ENCODE measurements at places on chromosomes 6 and 20.

DNA sequence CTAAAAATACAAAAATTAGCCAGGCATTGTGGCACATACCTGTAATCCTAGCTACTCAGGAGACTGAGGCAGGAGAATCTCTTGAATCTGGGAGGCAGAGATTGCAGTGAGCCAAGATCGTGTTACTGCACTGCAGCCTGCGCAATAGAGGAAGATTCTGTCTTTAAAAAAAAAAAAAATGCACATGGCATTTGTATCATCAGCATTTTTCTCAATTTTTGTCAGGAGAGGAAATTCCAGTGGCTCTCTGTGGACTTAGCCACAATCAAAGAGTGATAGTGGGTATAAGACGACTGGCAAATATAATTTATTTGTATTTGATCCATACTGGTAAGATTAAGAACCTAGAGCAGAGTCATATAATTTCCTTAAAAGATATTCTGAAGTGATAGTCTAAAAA is 28.6 kb downstream of the DEFB114 start:
- DNase-seq: no peak

DNA sequence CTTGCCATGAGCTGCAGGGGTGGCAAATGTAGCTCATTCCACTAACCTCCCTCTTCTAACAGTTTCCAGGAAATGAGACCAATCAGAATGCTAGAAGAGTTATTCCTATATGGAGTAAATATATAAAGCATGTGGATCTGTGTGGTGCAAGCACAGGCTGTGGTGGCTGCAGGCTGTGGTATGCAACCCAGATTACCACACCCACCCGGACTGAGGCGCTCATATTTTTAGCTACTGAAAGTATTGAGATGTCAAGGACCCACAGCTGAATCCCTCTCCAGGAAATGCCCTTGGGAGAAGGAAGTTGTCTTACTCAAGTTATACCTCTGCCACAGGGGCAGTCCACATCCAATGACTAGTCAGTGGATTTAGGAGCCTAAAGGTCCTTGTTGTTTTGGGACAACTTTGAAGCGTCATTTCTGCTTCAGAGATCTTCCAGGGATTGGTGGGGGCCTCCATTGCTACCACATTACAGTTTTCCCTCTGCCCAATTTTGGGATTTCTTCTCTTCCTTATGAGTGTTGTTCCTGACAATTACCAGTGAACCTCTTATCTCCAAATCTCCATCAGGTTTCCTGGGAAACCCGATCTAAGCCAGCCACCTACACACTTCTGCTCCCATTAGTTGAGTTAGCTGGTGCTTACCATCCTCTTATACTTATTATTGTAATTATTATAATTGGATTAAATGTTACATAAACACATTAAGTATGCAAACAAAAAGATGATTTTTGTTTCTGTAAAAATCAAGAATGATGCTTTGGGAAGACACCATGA is 12.1 kb upstream of the REPS1 start:
- DNase-seq: no peak

DNA sequence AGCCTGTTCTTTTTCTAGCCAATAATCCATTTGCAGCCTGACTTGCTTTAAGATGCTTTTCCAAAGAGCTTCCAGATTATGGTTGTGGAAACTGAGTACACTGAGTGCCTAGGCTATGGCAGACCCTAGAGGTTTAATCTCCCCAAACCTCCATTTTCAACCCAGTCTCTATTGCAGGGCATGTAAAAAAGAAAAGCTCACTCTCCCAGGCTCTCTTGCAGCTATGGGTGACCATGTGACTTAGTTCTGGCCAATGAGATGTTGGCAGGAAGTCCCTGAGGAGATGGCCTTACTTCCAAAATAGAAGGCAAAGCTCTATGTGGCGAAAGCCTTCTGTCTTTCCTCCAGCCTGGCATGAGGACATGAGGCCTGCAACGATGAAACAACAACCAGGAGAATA is 3.8 kb downstream of the PDRG1 start:
- DNase-seq: no peak

- DNase-seq: no peak
These were observed 361.9 kb downstream of the BCKDHB start for GRCh38 chr6:80468398-80468797.

GRCh38 chr6:125038925-125039324 is 76.7 kb downstream of the RNF217 start:
- DNase-seq: no peak

DNA sequence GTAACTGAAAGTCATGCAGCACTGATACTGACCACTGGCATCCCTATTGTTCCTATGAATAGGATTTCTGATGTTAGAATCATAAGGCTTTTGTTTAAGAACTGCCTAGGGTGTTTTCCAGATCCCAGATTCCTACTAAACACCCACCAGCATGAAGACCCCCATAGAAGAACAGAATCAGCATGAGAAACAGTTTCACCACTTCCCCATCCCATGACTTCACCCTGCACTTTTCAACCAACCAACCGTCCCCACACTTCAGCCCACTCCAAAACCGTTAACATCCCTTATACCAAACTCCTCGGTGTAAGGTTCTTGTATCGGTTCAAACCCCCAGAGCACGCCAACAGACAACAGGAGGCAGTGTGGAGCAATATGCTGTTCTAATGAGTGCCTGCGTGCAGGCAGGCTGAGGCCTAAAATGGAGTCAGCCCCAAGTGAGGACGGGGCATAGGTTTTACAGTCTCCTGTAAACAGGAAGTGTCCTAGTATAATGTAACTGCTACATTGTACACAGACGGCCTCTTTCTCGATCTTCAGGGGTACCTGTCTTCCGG is 11.4 kb upstream of the SSTR4 start:
- DNase-seq: no peak

DNA sequence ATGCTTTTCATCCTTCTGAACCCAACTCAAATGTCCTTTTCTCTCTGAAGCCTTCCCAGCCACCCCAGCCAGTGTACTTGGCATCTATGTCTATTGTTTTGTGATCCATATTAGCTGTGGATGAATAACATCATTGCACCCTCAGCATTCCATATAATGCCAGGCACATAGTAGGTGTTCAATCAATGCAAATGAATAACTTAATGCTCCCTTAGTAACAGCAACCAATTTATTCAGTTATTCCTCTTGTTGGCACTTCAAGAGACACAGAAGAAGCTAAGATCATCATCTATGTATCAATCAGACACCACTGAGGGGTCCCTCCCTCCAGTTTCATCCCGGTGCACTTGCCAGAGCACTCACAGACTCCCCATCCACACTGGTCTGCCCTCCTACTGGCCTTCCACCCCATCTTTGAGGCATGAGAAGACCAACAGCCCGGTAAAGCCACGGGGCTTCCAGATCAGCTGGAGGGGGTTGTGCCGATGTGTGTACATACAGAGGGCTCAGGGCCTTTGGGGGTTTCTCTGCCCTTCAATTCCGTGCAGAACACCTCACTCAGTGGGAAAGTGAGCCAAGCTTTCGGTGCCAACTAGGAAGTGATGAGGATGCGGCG is 2.4 kb upstream of the TAF8 start:
- DNase-seq: no peak

GRCh38 chr20:50199703-50200102 is 9.1 kb downstream of the CEBPB start:
- no peak for DNase-seq

DNA sequence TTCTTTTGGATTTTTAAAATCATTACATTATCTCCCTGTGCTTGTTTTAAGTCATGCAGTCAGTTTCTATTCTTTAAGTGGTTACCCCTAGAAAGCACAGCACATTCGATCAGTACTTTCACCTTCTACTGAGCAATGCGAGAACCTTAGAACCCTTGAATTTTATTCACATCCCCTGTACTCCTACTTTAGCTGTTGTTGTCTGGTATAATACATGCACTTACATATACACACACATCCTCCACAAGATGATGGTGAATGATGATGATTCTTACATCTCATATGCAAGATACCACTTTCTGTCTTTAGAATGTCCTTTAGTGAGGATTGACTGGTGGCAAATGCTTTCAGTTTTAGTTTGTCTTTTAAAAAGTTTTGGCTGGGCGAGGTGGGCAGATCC is 5.7 kb downstream of the CDC40 start:
- DNase-seq: no peak

GRCh38 chr6:56364431-56364826 is 117.0 kb upstream of the COL21A1 start:
- DNase-seq: no peak

DNA sequence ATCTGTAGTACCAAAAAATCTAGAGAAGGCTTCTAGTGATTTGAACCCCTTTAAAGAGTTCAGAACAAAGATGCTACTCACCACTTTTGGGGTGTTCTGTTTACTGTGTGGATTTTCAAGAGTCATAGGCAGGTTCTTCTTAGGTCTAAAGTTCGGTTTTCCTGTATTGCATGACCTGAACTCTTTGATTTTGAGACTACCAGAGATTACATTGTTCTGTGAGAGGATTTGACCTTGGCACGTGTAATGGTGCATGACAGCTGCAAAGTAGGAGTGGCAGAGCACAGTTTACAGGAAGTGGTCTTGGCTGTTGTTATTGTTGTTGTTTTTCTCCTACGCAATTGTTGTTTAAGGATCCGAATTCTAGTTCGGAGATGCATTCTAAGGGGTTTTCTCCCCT is 592.7 kb downstream of the EPHA7 start:
- no peak for DNase-seq

DNA sequence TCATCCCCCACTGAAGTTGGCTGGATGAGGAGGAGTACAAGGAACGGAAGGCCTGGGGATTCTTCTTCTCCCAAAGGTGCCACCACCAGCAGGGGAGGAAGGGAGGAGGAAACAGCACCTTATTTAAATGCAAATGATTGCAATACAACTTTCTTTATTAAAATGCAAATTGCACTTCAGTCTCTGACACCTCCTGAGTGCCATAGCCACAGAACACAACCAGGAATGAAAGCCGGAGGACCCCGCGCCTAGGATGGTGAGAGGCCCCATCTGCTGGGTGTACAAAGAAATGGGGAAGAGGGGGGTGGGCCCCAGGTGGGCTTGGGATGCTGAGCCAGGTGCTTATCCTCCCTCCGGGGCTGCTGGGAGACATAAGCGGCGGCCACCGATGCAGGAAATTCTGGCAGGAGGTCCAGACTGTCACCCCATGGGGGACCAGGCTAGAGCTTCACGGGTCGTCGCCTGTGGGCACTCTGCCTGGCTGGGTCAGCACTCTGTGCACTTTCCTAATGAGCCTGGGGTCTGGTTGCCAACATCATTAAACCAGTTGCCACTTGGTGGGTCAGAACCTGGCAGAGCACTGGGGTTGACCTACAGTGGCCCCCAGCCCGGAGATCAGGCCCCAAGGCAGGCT is 154.2 kb upstream of the MLN start:
- DNase-seq: no peak

- no peak for DNase-seq
These were observed 91.7 kb downstream of the ERMARD start for GRCh38 chr6:169843110-169843509.

DNA sequence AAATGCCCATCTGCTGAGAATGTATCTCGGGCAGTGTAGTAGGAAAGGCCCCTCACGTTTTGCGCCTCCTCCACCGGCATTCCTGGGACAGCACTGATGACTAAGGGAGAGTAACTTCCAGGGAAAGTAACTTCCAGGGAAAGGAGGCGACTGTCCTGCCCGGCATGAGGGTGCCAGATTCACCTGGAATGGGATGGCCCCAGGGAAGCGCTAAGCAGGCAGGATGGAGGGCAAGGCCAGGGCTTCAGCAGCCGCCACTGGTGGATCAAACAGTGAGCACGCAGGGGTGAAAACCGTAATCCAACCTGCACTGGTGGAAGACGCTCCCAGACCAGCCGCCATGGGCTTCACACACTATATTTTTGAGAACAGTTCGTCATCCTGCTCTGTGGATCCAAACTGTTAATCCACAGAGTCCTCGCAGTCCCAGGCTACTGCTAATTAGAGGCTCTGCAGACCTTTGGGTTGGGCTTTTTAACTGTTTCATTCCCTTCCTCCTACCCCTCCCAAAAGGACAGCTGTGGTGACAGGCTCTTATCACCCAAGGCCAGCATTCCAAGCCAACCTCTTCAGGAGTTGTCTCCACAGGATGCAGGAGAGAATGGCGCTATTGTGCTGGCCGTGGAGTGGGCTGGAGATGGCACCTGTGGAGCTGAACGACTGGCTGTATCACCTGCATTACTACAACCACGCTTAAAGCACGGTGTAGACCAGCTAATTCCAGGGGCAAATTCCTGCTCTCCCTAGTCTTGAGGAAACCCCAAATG is 178.9 kb downstream of the DLL1 start:
- no peak for DNase-seq

DNA sequence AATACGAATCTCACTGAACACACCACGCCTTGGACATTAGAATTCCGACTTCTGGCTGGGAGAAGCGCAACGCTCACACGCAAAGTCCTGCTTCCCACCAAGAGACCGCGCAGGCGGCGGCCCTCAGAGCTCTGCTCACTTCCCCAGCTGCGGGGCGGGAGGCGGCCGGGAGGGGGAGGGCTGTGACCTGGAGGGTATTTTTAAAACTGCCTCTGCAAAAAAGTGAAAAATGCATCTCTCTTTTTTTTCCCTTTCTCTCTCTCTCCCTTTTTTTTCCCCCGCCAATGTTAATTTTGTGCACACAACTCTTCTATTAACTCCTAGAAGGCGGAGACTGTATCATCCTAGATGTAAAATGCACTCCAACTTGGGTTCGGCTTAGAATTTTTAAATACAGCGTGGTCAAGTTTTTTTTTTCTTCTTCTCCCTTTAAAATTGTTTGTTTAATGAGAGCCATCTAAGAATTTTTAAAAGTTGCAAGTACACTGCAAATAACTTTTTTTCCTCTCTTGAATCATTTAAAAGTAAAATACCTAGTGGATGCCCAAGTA is 66.4 kb downstream of the STX11 start:
- DNase-seq: no peak

GRCh38 chr20:16947479-16947878 is 199.3 kb downstream of the OTOR start:
- DNase-seq: no peak

GRCh38 chr20:53244711-53245110 is 272.6 kb downstream of the TSHZ2 start:
- no peak for DNase-seq

DNA sequence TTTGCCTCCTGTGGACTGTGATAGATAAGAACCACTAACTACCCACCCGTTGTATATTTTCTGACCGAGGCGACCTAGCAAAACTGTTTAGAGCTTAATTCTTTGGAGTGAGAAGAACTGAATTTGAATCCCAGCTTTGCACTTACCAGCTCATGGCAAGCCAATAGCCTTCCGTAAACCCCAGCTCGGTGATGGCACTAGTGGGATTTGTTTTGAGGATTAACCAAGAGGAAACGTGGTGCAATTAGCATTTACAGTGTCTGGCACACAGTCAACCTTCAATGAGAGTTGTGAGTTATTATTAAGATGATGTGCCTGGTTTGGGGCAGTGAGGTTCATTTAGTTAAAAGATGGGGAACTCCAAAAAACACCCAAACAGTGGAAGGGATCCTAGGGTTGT is 12.3 kb upstream of the DSP start:
- no peak for DNase-seq

GRCh38 chr20:34370062-34370461 is 7.0 kb downstream of the ITCH start:
- no peak for DNase-seq

- DNase-seq: no peak
These were observed 470.8 kb upstream of the ZNF337 start for GRCh38 chr20:26167499-26167898.

DNA sequence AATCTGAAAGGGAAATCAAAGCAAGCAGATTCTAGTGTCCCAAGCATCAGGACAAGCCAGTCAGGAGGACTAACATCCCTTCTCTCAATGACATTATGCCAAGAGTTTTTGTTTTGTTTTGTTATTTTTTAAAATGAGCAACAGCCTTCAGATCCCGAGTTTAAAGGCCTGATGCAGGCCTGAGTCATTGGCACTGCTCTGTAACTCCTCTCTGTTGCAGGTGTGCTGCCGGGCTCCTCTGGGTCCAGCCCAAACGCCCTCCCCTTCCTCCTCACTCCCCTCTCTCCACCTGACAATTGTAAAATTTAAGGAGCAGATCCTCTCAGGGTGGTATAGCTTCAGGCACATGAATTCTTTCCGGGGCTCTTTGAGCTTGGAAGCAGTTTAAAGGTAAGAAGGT is 502.0 kb downstream of the BMP2 start:
- DNase-seq: no peak
